ENCODE measurements at places on chromosomes 2 and 18.

- DNase-seq, result no peak
Measured at GRCh38 chr2:149490296-149490695, 97.3 kb downstream of the MMADHC start.

DNA sequence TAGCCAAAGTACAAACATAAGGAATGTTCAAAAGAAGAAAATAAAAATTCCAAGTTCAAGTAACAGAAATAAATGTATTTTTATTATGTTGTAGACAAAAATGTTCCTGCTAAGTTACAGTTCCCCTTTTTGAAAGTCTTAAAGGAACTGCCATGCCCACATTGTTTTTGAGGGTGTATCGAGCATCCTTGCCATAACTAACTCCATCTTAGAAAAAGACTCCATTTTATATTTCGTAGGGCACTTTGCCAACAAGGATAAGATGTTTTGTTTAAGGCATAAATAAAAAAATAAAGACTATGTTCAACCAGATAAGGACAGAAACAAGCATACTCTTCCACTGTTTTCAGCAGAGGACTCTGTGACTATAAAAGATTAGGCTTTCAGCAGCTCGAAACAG is 67.3 kb downstream of the TMEM237 start:
- no peak for DNase-seq

DNA sequence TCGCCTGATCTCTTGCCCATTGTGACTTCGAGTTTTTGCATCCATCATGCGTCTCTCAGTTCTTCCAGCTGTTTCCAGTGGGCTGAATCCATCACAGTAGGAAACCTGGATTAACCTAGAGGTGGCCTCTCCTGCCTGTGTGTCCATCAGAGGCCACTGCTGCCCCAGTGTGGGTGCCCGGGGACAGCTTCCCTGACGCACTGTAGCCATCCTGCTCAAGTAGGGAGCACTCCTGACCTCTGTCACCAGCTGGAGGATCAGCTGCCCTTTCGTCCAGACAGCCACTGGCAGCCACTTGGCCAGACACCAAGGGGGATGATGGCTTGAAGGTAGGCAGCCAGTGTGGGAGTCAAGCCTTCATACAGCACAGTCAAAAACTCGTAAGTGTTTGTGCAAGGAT is 36.9 kb upstream of the LBH start:
- DNase-seq, result no peak

DNA sequence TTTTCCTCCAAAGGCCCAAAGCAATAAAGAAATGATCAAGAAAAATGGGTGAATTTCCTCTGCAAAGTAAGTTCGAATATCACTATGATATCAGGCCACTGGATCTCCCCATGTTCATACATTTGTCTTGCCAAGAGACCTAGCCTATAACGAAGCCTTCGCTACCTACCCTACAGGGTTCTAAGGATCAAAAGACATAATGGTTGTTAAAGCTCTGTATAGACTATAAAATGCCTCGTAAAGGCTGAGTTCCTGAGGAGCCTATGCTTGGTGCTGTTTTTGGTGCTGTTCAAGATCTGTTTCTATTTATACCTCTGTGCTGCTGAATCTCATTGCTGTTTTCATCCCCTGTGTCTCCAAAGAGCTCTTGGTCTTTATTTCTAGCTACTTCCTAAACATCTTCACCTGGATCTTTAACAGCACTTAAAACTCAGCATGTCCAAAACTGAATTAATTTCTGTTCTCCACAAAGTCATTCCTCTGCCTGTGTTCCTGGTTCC is 254.4 kb upstream of the CHAC2 start:
- no peak for DNase-seq

DNA sequence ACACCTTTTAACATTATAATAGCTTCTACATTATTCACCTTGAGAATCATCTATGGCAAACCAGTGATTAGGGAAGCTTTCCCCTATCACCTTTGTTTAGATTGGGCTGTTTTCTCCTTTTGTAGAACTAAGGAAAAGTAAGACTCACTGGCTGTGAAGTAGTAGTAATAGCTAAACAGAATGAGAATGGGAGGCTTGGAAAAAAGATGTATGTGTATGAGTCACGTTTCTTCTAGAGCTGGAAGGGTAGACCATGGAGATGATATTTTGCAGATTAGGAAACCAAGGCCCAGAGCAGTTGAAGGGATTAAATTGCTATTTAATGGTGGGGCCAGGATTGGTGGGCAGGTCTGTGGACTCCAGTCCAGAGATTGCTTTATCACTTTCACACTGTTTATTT is 214.5 kb downstream of the MCFD2 start:
- DNase-seq, result no peak
